ENCODE measurements at places on chromosomes 7 and 10. TPM values are rescaled to one million over a fixed set of nuclear protein-coding genes. Genes with fewer than 3 reads are reported as not detected.

- no peak for DNase-seq
Observed at GRCh38 chr10:9339716-9340115, 1285.2 kb downstream of the GATA3 start.

DNA sequence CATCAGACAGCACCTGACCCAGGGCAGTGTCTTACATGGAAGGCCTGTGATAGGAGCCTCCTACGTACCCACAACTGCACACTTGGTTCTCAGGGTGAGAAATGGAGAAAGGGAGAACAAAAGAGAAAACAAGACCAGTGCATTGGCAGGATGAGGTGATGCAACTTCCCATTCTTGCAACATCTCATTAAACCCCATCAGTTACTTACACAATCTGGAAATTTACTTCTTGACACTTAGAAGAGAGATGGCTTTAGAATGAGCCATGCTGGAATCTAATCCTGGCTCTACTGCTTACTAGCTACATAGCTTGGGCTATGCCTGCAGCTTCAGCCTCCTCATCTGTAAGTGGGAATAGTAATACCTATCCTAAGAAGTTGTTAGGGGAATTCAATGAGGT lies 391.7 kb downstream of the KCNMA1 start:
- no peak for DNase-seq

GRCh38 chr10:123502983-123503382 lies 163.2 kb upstream of the GPR26 start:
- DNase-seq = no peak

DNA sequence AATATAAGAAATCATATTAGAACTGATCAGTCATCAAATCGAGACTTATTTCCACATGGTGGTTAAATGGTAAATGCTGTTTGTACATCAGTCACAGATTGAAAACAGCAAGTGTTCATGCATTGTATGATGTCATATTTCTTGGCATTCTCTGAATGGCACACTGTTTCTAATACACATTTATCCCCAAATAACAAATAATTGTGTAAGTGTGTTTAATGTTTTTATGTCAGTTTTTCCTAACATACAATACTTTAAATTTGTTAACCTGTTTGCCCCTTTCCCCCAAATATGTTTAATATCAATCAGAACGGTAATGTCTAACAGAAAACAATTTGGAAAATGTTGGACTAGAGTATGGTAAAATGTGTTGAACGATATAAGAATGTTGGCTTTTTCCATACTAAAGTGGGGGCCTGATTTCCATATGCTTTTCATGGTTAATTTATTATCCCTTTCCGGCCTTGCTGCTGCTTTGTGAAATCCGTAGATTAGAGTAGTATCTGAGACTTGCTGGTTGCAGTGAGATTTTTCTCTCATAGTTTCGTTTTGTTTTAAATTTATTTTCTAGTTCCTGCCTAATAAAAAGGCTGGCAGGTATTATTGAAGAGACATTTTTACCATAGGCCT lies 23.7 kb downstream of the RAB18 start:
- DNase-seq = no peak

DNA sequence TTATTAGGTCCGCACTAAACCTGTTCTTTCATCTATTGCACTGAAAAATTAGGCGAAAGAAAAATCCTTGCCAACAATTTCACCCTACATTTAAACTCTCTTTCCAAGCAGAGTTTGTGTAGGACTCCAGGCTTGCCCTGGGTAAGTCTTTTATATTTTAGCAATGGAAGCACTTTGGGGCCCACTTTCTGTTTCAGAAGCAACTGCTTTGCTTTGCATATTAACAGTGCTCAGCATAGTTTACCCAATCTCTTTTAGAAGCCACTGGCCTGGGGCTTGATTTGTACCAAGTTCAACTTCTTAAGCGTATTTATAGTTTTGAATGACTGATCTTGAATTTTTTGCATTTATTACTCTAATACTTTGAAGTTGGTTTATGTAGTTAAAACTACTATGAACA lies 78.8 kb upstream of the MDFIC start:
- no peak for DNase-seq

- peak; percentile 43 for DNase-seq
Observed at GRCh38 chr7:29989257-29989995, at the start of gene SCRN1. SCRN1 (minus strand) TSS chr7:29989801; CDS start chr7:29969067, 20,734 bp downstream.

DNA sequence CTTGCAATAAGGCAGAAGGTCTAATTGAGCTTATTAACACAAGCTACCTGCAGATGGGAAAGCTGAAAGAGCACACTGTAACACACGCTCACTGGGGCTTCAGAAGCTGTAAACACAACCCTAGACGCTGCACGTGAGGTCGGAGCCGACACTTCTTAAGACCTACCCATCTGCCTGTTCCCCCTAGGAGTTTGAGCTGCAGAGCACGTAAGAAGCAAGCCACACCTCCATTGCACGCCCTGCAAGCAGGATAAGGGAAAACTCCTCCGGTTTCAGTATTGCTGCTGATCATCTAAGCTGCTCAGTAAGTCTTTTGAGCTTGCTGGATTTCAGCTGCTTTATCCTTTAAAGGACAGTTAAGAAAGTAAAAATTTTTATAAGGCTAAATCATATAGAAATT lies 244.0 kb upstream of the ZWINT start:
- no peak for DNase-seq

DNA sequence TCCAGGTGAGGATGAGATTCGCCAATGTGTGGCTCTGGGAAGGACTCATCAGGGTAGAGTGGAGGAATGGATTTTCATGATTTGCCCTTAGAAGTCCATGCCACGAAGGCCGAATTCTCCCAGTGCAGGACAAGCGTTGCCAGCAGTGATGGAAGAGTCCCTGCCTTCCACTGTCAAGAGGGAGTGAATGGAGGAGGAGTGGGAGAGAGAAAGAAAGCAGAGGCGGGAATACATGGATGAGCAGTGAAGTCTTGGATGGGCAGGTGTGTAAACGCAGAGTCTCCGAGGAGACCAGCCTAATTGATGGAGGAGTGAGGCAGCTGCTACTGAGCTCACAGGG lies 419.2 kb downstream of the GLRX3 start:
- no peak for DNase-seq

GRCh38 chr7:24392774-24393173 lies 108.8 kb downstream of the NPY start:
- no peak for DNase-seq

DNA sequence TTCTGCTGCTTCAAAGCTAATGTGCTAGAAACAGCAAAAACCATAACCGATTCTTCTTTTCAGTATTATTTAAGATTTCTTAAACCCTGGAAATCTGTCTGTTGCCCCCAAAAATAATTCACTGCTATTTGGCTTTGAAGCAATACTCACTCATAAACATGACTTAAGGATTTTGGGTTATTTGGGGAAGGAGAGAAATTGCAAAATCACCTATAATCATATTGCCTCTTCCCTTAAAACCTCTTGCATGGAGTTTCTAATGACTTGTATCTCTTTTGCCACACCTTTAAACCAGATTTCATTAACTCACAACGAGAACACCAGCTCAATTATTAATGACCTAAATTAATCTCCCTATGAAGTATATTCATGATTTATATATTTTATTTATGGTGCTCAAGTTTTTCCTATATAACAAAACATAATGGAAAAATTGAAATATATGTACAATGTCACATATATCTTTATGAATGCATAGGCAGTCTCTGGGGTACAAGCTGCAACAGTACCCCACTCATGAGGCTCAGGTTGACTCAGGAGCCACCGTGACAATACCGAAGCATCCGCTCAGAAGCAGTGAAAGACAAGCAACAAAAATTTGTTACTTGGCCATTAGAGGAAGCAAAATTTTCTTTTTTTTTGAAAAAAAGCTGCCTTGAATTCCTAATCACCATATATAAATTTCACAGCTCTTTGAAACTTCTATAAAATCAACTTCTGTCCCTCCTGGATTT lies 3.0 kb downstream of the NAMPT start:
- DNase-seq = no peak

- DNase-seq = peak; percentile 67
Observed at GRCh38 chr10:13717936-13718772, 131.4 kb downstream of the PRPF18 start.

DNA sequence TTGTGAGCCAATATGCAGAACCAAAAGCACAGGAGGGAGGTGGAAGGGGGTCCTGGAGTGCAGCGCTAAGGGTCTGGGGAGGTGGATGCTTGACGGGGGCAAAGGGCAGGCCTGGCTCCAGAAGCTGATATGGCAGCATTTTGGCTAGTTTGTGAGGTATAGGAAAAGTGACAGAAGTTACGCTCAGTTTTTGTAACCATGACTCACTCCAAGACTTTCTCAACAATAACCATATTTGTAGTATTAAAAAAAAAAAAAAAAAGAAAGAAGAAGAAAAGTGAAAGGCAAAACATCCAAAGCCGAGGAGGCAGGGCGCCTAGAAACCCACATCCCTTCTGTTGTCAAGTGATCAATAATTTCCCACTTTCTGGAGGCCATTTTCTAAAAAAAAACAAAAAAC lies 92.3 kb downstream of the RNF216 start:
- DNase-seq = no peak

GRCh38 chr7:101861218-101861775 lies 43.9 kb downstream of the CUX1 start:
- no peak for DNase-seq

- no peak for DNase-seq
Observed at GRCh38 chr7:15332956-15333355, 228.9 kb downstream of the AGMO start.

GRCh38 chr7:8263048-8263447 lies 1.1 kb upstream of the ICA1 start:
- no peak for DNase-seq

- DNase-seq = no peak
Observed at GRCh38 chr10:267705-268104, 132.4 kb downstream of the ZMYND11 start.

UBE2H gene
- total RNA-seq = 38.4 TPM

AOAH gene
- 46.1 TPM for total RNA-seq

SPAG6 gene
- total RNA-seq = not detected

OPN1SW gene
- not detected for total RNA-seq

SDK1 gene
- total RNA-seq = 1.3 TPM

TDRD1 gene
- 0.05 TPM for total RNA-seq

NPSR1 gene
- not detected for total RNA-seq

CRHR2 gene
- 0.16 TPM for total RNA-seq

ASZ1 gene
- total RNA-seq = not detected

GBF1 gene
- 73.4 TPM for total RNA-seq

PDCD11 gene
- 33.6 TPM for total RNA-seq
